Activated naive CD8-positive, alpha-beta T cell treated with anti-CD3 and anti-CD28 coated beads, Interleukin-2, amount 10 ng/mL, durations not matched to agents 7 days and 5 days (primary cell): ENCODE measurements at places on chromosomes 13 and 19. TPM values are rescaled to one million over a fixed set of nuclear protein-coding genes. Genes with fewer than 3 reads are reported as not detected.
A peak's percentile ranks its signal among the peaks of the same experiment; 100 is the strongest.

GRCh38 chr13:29887030-29887557, 36.7 kb upstream of the UBL3 start:
- DNase-seq, result no peak

DNA sequence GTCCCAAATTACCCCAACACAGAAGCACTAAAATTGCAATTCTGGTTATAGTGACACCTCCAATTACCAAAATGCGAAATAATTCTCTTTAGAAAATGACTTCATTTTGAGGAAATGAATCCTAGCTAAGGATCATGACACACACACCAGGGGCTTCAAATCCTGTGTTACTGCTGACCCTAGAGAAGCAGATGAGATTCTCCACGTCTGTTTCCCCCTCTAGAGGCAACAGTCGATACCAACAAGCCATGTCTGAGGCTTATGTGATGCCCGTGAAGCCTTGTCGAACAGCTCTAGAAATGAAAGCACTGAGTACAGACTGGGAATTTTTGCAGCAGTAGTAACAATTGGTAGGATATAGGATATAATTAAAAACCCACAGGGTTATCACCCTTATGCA, 153.6 kb upstream of the TMTC4 start:
- no peak for DNase-seq

DNA sequence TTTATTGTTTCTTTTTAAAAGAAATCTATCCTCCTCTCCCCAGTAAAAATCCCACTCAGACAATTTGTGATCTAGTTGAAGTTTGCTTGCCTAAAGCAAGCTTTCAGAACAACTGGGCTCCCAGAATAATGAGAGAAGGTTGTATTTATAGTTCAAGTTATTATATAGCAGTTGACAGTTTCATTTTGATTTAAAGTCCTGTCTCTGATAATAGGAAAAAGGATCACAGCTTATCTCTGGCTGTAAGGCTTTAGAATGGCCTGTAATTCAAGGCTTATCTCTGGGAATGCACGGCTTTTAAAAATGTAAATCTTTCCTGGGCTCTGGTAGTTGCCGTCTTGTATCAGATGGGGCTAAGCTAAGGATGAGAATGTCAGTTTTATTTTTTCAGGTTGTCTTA, 123.3 kb upstream of the TMTC4 start:
- DNase-seq, result no peak

GRCh38 chr13:50144246-50145160, 129.3 kb downstream of the KCNRG start:
- DNase-seq, result no peak

GRCh38 chr13:28336193-28336657, 158.7 kb downstream of the FLT1 start:
- DNase-seq, result no peak

DNA sequence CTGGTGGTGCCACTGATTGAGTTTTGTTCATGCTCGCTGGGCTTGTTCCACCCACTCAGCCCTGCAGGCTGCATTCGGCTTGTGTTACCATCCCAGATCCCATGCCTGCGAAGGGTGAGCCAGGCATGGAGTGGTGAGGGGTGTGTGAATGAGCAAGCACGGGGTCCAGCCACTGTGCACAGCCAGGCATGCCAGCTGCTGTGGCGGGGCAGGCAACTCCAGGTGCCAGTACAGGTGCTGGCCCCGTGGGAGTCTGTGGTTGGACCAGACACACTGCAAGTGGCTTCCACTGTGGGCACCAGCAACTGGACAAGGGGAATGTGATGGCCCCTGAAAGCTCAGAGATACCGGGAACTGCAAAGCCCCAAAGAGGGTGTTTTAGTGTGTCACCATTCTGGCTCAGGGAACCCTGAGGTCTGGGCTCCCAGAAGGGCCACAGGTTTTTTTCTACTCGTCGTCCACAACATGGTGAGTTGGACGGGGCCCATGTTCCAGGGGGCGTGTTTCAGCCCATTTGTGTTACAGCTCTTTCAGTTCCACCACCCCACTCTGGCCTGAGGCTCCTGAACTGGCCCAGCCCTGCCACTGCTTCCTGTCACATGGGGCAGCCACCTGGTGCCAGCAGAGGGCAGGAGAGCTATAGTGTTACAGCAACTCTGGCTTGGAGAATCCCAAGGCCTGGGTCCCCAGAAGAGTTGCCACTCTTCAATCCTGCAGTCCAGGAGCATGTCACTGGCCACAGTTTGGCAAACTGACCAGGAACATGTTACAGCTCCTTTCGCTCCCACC, 217.0 kb upstream of the OBI1 start:
- DNase-seq, result no peak

DNA sequence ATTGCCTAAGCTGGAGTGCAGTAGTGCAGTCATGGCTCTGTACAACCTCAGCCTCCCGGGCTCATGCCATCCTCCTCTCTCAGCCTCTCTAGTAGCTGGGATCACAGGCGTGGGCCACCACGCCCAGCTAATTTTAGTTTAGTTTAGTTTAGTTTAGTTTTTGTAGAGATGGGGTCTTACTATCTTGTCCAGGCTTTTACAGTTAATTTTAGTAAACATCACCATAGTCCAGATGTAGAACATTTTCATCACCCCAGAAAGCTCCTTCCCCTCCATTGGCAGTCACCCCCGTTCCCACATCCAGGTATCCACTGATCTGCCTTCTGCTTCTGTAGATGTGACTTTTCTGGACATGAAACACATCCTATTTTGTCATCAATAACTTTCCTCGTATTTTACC, 41.1 kb downstream of the DNM2 start:
- DNase-seq, result no peak

GRCh38 chr19:49910179-49910578, 13.5 kb upstream of the IL4I1 start:
- no peak for DNase-seq

- no peak for DNase-seq
Measured at GRCh38 chr19:18072335-18072734, 14.4 kb downstream of the IL12RB1 start.

- DNase-seq, result no peak
Measured at GRCh38 chr13:30720172-30720869, 15.0 kb upstream of the ALOX5AP start.

DNA sequence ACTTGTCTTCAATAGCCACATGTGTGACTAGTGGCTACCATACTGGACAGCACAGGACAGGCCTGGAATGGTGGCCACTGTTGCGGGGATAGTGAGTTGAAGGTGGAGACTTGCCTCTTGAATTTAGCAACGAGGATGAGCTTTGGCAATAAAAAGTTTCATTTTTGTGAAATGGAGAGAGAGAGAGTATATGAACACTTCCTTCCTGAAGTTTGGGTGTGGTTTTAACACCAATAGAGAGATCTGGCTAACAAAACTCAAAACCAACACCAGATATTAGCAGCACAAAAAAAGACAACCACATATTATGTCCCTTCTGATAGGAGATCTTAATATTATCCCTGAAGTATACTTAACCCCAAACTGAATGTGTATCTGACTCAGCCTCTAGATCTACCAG, 6.3 kb upstream of the LRFN3 start:
- no peak for DNase-seq

GRCh38 chr13:44818428-44818827, 170.8 kb downstream of the NUFIP1 start:
- no peak for DNase-seq

- no peak for DNase-seq
Measured at GRCh38 chr13:61685682-61686012, 270.0 kb upstream of the PCDH20 start.

DNA sequence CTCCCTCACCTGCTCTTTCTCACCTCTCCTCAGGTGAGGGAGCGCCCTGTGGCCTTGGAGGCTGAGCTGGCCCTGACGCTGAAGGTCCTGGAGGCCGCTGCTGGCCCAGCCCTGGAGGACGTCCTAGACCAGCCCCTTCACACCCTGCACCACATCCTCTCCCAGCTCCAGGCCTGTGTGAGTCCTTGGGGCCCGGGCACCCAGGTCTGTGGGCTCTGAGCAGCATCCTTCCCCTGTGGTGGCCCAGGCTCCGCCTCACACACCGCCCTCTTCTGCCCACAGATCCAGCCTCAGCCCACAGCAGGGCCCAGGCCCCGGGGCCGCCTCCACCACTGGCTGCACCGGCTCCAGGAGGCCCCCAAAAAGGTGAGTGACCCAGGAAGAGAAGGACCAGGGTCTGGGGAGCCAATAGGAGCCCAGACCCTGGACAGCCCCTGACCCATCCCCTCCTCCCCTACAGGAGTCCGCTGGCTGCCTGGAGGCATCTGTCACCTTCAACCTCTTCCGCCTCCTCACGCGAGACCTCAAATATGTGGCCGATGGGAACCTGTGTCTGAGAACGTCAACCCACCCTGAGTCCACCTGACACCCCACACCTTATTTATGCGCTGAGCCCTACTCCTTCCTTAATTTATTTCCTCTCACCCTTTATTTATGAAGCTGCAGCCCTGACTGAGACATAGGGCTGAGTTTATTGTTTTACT, 1.9 kb downstream of the IFNL1 start:
- peak; percentile 90 for DNase-seq

DNA sequence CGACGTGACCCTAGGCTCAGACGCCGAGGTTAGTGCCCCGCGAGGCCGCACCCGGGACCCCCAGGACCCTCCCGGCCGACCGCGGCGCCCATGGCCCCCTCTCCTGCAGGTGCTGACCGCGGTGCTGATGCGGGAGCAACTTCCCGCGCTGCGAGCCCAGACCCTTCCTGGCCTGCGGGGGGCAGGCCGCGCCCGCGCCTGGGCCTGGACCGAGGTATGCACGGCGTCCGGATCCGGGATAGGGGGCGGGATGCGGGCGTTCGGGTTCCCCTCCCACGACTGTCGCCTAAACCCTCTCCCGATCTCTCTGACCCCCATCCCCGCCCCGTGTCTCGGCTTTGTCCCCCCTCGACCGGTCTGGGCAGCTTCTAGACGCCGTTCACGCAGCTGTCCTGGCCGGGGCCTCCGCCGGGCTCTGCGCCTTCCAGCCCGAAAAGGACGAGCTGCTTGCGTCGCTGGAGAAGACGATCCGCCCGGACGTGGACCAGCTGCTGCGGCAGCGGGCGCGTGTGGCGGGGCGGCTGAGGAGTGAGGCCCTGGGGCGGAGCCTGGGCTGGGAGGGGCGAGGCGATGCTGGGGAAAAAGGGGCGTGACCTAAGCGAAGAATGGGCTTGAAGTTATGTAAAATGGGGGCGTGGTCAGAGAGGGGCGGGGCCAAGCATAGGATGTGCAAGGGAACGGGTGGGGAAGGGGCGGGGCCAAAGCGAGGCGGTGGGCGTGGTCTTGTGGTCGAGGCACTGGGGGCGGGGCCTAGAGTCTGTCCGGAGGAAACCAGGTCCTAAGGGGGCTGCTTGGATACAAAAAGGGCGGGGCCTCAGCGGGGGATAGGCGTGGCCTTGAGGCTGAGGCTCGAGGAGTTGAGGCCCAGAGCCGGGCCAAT, 16.0 kb upstream of the COLGALT1 start:
- DNase-seq, result peak; percentile 97

- DNase-seq, result no peak
Measured at GRCh38 chr13:66077132-66077689, 1152.9 kb downstream of the PCDH9 start.

DNA sequence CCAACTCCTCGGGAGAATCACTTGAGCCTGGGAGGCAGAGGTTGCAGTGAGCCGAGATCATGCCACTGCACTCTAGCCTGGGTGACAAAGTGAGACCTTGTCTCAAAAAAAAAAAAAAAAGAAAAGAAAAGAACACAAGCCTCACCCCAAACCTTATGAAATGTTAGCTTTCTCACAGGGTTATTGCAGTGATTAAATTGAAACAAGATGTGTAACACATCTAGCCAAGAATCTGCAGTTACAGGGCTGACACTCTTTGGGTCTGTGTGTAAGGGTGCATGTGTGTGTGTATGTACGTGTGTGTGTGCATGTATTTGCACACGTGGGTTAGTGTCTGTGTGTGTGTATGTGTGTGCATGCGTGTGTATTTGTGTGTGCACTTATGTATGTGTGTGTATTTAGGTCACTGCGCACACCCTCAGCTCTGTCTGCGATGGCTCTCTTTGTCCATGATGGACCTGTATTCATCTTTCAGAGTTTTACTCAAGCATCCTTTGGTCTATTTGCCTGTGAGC, 336.3 kb downstream of the UQCRFS1 start:
- no peak for DNase-seq

GRCh38 chr19:56319991-56320390, 5.4 kb upstream of the ZSCAN5A start:
- no peak for DNase-seq

DNA sequence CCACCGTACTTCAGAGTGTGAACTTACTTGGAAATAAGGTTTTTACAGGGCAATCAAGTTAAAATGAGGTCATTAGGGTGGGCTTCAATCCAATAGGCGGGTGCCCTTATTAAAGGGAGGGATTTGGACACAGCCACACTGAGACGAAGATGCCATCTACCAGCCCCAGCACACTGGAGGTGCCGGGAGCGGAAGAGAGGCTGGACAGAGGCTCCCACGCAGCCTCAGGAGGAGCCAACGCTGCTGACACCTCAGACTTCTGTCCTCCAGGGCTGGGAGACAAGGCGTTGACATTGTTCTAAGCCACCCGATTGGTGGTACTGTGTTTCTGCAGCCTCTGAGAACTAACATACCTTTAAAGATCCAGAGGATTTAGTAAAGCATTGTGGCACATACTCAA, 12.6 kb upstream of the RAB20 start:
- no peak for DNase-seq

DNA sequence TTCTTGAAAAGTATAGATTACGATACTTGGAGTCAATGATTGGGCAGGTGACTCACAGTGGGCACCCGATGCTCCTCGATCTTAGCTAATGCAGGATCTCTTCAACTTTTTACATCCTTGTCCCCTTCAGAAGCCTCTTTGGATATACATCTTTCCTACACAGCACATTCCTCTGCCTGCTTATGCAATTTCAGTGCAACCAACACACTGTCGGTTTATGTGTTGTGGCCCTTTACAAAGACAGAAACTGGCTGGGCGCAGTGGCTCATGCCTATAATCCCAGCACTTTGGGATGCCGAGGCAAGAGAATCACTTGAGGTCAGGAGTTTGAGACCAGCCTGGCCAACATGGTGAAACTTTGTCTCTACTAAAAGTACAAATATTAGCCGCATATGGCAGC, 2.6 kb downstream of the GPR42 start:
- no peak for DNase-seq

Gene TNNI3
- total RNA-seq, result not detected

Gene GSX1
- not detected for total RNA-seq

Gene DIRAS1
- total RNA-seq, result not detected

Gene RUBCNL
- total RNA-seq, result 0.48 TPM

Gene LRRC4B
- total RNA-seq, result not detected

Gene GATAD2A
- 152 TPM for total RNA-seq

Gene ZNF296
- total RNA-seq, result 4.8 TPM

Gene KANK3
- 4.8 TPM for total RNA-seq

Gene POU2F2
- total RNA-seq, result 33.0 TPM
